ENCODE measurements at places on chromosomes 3 and 15. TPM values are rescaled to one million over a fixed set of nuclear protein-coding genes. Genes with fewer than 3 reads are reported as not detected.
A peak's percentile ranks its signal among the peaks of the same experiment; 100 is the strongest.

DNA sequence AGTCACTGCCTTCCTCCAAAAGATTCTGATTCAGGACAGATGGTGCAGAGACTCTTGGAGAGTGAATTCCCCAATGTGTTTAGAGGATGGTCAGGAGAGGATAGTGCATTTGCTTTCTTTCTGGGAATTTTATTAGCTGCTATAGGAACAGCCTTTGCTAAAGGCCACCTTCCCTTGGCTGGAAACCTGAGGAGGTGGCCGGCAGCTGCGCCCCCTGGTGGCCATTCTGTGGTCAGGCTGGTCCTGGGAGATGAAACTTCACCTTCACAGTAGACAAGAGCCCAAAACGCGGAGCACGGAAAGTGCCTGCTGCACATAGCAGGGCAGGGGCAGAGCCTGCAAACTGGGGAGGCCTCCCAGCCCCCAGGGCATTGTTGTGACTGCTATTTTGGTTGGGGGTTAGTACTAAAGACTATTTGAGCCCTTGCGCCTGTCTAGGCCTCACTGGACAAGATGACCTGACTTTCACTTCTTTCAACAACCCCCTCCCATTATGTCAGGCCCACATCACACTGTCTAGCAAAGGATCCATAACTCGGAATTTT, 34.3 kb downstream of the SEC22C start:
- peak; percentile 62 for DNase-seq

- DNase-seq, result no peak
Observed at GRCh38 chr15:64586984-64587383, 126.6 kb downstream of the ZNF609 start.

- DNase-seq, result no peak
Observed at GRCh38 chr3:24149032-24149431, 203.9 kb downstream of the NR1D2 start.

DNA sequence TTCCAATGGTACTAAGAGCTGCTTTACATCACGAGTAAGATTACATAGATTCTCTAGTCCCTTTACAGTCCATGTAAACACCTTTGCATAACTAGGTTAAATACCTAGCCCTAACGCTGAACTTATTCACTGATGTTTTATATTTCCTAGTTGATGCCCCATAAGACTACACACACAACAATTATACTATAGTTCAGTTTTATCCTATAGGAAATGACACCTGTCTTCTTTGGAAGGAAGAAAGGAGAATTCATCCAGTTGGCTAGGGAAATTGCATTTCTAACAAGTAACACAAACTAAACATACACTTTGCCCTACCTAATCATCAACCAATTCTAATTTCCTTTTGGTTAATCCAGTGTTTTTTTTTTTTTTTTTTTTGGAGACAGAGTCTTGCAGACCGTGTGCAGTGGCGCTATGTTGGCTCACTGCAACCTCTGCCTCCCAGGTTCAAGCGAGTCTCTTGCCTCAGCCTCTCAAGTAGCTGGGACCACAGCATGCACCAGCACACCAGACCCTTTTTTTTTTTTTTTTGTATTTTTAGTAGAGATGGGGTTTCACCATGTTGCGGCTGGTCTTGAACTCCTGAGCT, 13.9 kb downstream of the PDE12 start:
- no peak for DNase-seq

GRCh38 chr3:113963879-113964278, 16.1 kb downstream of the ZDHHC23 start:
- no peak for DNase-seq

DNA sequence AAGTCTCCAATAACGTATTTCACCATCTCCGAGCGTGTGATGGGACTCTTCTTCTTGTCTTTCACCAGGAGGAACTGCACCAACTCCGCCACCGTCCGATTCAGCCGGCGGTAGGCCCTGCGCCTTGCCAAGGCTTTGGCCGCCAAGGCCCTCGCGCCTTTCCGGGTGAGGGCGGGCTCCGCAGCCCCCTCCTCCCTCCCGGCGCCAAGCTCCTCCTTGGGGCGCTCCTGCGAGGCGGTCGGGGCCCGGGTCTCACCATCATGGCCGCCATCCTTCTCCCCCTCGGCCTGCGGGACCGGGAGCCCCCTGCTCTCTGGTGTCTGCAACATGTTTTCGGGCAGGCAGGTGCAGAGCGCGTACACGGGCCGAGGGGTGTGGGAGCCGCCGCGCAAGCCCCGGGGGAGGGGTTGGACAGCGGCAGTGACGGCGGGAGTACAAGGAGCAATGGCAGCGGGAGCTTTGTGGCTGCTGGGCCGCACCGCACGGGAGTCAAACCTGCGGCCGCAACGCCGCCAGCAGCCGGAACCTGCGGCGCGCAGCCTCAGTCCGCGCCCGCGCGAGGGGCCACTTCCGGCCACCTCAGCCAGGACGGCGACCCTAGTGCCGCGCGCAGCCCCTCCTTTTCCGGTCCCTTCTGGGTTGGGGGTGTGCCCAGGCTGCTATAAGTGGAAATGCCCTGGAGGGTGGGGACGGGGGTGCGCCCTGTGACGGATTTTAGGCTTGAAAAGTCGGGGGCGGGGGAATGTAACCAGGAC, at the start of gene MAGEF1:
MAGEF1 (minus strand) TSS at position 572 of the 755 bp plus-strand sequence; CDS start at position 329, 243 bp downstream.
- DNase-seq, result peak; percentile 92

- peak; percentile 85 for DNase-seq
Observed at GRCh38 chr15:92393071-92393979, at the start of gene ST8SIA2. TSS of gene ST8SIA2 (plus strand) at chr15:92393881. CDS start at chr15:92394065, 184 bp downstream.

GRCh38 chr3:115692887-115693524, 69.7 kb downstream of the GAP43 start:
- peak; percentile 88 for DNase-seq

GRCh38 chr3:43692085-43692855, 1.5 kb downstream of the ABHD5 start:
- no peak for DNase-seq

GRCh38 chr3:70992562-70993204, 590.8 kb downstream of the FOXP1 start:
- no peak for DNase-seq

- peak; percentile 37 for DNase-seq
Observed at GRCh38 chr15:87712211-87712610, 544.3 kb downstream of the NTRK3 start.

Gene ZNF620
- polyA plus RNA-seq, result 3.0 TPM

Gene SPSB4
- 0.25 TPM for polyA plus RNA-seq

Gene SEMA3G
- 5.1 TPM for polyA plus RNA-seq

Gene DNAJC13
- 12.5 TPM for polyA plus RNA-seq

Data from lung (tissue), 17 donors.